Vagina (tissue), 2 donors: ENCODE measurements at places on chromosomes 1 and 21.

DNA sequence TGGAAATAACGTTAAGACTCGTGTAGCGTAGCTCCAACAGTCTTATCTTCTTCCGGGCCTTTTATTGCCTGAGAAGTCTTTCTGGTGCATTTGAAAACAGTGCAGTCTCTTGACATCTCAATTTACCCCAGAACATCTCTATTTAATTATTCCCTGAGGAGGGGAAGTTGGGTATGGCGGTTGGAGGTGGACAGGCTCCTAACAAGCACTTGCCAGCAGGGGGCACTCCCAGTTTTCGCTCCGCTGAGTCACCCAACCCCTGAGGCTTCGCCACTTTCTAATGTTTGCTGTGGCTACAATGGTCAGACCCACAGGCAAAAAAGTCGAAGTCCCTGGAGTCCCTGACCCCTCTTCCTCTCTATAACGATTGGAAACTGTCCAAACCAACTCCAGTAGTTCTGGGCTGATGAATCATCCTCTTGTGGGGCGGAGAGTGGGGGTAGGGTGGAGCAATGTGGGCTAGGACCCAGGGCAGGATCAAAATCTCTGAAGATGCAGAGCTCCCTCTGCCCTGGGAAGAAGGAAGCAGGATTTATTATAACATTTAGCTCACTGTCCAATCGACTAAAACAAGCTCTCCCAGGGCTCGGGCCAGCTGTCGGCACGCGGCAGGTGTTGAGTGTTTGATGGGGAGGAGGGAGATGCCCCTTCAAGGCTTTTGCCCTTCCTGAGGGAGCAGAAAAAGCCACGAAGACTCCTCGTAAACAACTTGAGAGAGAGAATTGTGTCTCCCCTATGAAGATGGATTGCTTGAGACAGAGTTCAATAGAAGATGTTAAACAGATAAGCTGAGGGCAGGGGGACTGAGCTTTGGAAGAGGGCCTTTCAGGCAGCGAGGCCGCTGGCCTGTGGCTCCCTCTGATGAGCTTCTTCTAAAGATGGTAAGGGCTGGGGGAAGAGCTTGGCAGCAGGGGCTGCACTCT, 85.7 kb downstream of the BRINP2 start:
- DNase-seq = no peak

DNA sequence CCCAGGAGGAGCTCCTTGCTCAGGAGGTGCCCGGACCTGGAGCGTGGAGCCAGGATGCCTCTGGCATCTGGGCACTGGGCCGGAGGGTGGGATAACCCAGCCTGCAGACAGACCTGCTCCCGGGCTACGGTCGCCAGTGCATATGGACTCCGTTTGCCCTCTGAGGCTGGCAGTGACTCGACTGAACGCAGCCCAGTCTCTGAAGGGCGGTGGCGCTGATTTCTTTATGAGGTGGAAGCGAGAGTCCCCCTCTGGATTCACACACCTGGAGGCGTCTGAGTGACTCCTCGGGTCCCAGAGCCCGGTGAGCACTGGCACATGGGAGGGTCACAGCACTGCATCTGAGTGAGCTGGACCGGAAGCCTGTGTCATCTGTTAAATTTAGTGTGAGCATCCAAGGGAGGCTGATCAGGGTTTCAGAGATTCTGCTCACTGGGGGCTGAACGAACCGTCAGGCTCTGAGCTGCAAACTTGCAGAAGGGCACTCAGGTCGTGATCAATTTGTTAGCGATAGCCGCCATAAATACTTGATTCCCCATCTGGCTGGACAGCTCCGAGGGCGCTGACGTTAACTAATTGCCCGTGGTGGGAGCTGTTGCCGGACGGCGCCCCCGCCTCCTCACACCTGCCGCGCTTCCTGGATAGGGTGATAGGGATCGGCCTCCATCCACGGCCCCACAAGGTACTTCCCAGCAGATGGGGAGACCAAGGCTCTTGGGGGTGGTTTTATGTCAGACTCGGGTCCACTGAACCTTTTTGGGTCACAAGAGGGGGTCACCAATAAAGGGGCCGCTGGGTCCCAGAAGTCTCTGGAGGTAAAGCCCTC, 60.7 kb upstream of the TTC34 start:
- DNase-seq = no peak

DNA sequence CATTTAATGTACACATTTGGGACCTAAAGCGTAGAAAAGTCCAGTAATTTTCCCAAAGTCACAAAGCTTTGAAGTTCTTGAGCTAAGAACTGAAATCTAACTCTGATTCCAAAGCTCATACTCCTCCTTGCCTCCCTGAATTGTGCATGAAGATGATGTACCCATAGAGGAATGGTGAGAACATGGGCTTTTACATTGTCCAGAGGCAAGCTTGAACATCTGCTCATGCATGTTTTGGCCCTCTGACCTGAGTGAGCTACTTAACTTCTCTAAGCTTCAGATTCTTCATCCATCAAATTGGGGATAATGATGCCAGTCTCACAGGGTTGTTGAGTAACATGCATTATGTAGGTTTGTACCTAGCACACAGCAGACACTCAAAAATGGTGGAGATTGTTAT, 258.4 kb upstream of the HOOK1 start:
- no peak for DNase-seq

DNA sequence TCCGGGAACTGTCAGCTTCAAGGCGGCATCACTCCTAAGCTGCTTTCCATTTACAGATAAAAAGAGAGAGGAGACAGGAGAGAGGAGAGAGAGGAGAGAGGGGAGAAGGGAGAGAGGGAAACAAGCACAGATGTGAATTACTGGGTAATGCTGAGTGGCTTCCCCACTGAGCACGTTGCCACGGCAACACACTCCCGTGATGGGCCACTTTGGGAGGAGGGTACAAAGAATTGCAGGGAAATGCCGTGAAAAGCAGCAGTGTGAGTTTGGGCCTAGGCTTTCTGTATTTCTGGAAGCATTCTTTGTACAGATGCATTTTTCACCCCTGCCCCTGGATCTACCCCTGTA, 128.0 kb upstream of the IRF2BP2 start:
- no peak for DNase-seq

DNA sequence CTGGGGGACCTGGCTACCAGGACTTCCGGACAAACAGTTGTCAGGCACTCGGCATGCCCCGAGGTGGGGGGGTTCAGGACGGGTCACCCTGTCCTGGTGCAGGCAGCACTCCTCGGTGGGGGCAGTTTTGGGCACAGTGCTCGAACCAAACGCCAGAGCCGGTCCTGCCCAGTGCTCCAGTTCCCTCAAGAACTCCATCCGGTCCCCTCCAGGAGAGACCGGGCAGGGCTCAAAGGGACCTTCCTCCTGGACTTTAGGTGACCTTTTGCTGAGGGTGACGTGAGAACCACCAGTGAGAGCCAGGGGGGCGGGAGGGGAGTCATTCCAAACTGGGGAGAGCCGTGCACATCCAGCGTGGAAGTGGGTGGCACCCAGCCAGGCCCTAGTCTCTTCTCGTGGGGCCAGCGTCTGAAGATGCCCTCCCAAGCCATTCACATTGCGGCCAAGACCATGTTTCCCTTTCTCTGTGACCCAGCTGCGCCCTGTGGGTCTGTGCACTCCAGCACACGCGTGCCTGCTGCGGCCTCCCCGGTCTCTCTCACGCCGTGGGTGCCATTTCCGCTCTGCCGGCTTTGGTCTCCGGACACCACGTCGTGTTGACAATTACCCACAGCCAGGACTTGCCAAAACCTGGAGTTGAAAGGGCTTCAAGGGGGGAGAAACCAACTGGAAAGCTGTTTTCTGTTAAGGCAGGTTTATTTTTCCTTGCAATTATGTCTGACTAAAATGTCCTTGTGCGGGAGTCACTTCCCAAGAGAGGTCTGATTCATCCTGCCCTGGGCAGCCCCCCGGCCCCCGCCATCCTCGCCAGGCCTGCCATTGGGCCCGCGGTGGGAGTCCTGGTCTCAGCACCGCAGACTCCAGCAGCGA, 178.8 kb upstream of the ARHGEF16 start:
- no peak for DNase-seq

DNA sequence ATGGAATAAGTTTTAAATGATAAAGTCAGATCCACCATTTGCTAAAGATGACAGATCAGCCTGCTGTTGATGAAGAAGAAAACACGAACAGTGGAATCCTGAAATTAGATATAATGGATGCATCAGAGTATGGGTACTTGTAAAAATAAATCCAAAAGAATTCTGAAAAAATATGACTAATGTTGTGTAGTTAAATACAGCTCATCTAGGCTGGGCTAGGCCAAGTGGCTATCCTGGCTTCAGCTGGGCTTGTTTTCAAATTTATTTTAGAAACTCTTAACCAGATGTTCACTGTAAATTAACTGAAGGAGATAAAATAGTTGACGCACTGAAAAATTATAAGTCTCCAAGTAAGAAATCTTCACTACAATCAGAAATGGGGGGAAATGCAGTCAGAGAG, 7.4 kb upstream of the RGS2 start:
- DNase-seq = no peak

DNA sequence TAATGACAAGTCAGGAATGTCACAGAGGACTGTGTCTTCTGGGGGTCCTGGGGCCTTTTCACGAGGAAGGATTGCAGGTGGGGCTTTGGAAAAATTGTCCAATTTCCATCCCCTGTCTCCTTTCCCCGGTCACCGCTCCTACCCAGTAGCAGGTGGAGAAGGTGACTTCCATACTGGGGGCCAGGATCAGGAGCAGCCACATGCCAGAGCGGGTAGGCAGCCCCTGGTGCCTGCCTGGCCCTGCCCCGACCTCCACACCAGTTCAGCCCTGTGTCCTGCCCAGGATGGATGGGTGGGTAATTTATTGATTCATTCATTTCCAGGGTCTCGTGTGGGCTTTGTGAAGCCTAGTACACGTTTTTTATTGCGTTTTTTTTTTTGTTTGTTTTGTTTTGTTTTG, 51.7 kb downstream of the PRKCZ start:
- DNase-seq = no peak

DNA sequence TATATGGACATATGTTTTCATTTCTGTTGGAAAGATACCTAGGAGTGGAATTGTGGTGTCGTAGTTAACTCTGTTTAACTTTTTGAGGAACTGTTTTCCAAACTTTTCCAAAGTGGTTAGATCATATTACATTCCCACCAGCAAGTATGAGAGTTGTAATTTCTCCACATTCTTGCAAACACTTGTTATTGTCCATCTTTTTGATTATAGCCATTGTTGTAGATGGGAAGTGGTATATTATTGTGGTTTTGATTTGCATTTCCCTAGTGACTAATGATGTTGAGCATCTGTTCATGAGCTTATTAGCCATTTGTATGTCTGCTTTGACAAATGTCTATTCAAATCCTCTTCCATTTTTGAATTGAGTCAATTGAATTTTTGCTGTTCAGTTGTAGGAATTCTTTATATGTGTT, 19.8 kb downstream of the CAMTA1 start:
- DNase-seq = no peak

DNA sequence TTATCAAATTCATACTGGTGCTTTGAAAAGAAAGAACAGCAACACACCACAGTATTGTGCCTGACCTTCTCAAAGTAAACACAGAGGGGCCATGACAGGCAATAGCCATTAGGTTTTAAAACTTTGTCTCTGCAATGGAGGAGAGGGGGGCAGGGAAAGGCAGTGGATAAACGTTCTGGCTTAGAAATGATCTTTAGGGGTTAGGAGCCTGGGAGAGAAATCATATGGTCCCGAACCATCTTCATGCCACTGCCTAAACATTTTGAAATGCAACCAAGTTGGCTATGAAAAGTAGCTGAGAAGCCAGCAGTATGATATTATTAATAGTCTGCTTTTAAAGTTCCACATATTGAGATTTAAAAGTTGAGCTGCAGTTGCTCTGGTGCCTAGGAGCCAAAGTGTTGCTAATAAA, 39.8 kb downstream of the PLPP3 start:
- no peak for DNase-seq

GRCh38 chr21:29418813-29419212, 120.1 kb downstream of the BACH1 start:
- no peak for DNase-seq

DNA sequence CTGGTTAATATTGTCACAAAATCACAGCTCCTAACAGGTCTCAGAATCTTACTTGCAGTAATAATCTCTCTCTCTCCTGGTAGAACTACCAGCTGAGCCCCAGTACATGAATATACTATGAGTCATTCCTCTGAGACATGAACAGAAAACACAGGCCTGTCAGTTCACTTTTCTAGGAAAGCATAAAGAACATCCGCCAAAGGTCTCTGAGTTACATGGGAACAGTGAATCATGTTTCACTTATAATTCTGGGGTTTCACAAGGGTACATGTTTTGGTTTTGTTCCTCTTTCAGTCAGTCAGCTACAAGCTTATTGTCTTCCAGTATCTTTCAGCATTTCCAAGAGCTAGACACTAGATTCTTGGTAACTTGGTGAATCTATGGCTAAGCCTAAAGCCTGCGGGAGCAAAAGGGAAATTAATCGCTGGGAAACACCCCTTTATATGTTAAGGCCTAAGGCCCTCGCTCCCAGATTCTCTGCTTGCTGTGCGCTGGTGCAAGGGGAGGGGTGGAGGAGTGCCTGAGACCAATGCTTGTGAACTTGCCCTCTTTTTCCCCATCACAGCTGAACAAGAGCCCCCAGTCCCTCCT, 31.7 kb downstream of the IFNGR2 start:
- DNase-seq = no peak

DNA sequence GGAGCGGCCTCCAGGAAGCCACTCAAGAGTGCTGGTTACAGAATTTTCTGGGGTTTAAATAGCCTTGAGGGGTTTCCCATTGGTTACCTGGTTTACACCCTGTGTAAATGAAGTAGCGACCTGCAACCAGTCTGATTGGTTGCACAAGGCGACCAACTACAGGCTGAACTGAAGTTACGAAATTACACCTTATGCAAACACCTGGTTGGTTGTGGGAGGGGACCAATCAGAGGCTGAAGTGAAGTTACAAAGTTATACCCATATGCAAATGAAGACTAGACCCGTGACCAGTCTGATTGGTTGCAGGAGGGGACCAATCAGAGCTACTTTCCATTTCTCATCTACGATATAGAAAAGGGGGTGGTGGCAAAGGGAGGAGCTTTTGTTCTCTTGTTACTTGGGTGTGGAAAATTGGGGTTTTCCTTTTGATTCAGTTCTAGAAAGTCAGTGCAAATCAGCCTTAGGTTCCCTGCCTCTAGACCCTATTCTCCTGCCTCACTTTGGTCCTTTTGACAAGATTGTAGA, 22.2 kb upstream of the C1orf174 start:
- DNase-seq = no peak

- no peak for DNase-seq
Observed at GRCh38 chr1:47178020-47178419, 11.8 kb downstream of the PDZK1IP1 start.
